WERI-Rb-1 (cell line): ENCODE measurements at places on chromosomes 16 and 17.

DNA sequence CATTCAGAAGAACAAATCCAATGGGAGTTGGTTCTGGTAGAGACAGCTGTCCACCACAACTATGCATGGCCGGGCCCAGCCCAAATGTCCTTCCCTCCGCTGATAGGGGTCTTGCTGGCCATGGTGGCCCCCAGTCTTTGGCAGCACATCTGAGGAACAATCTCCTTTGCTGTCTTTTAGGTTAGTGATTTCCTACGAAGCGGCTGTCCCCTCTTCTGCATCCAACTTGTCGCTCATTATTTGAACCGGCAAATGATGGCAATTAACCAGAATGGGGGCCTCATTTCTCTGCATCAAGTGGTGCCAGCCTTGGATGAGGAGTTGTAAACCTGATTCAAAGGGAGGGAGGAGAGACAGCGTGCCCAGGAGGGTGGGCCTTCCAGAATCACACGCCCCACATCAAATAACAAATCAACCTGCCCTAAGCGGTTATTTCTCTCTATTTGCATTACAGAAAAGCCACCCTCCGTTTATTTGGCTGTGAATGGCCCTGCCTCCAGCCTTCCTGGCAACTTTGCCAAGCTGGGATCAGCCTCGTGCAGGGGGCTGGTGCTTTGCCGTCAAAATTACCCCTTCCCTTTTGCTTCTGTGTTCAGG, 156.5 kb downstream of the RGS9 start:
- DNase-seq = no peak

- no peak for DNase-seq
These were observed 7.7 kb downstream of the NECAB2 start for GRCh38 chr16:83975590-83976260.

GRCh38 chr16:85480727-85481101, 132.4 kb upstream of the GSE1 start:
- no peak for DNase-seq

GRCh38 chr16:51524555-51525373, 373.7 kb upstream of the SALL1 start:
- no peak for DNase-seq

DNA sequence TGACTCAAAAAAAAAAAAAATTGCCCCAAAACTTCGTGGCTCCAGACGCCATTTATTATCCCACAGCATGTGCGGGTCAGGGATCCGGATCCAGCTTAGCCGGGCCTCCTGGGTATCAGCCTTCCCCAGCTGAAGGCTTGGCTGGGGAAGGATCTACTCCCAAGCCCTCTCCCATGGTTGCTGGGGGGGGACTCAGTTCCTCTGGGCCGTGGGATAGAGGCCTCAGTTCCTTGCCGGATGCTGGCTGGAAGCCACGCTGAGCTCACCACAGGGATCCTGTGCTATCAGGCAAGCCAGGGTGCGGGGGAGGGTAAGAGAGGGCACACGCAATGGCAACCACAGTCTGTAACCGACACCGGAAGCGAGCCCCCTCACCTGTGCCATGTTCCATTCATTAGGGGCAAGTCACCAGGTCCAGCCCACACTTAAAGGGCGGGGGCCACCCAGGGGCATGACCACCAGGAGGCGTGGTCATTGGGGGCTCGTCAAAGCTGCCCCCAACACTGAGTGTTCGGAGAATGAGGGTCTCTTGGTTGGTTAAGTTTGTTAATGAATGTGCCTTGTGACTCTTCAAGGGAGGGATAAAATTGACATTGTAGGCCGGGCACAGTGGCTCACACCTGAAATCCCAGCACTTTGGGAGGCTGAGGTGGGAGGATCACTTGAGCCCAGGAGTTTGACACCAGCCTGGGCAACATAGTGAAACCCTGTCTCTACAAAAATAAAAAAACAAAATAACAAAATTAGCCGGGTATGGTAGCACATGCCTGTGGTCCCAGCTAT, 210.0 kb upstream of the GSE1 start:
- no peak for DNase-seq

DNA sequence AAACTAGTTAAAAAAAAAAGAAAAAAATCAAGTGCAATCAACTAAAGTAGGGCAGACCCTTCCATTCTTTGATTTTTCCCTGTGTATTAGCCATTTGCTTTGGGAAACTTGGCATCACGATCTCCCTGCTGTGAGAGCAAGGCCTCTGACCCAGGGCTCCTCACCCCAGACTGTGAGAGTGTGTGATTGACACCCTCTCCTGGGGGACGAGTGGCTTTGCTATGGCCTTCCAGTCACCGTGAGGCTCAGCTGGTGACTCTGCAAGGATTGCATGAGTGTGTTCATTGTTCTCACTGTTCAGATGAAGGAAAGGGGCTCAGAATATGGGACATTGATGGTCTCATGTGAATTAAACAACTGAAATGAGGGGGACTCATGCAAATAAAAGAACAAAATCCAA, 69.0 kb upstream of the BCAR1 start:
- no peak for DNase-seq
